ENCODE measurements at places on chromosomes 6 and 20. TPM values are rescaled to one million over a fixed set of nuclear protein-coding genes. Genes with fewer than 3 reads are reported as not detected.
A peak's percentile ranks its signal among the peaks of the same experiment; 100 is the strongest.

- no peak for DNase-seq
Measured at GRCh38 chr6:82959385-82959941, 106.2 kb downstream of the UBE3D start.

GRCh38 chr6:161393839-161394364 is 120.0 kb upstream of the AGPAT4 start:
- peak; percentile 61 for DNase-seq

GRCh38 chr20:3406481-3407039 is 909 bp downstream of the DNAAF9 start:
- DNase-seq, result no peak

GRCh38 chr6:31042806-31043205 is 32.5 kb downstream of the MUC22 start:
- peak; percentile 55 for DNase-seq

DNA sequence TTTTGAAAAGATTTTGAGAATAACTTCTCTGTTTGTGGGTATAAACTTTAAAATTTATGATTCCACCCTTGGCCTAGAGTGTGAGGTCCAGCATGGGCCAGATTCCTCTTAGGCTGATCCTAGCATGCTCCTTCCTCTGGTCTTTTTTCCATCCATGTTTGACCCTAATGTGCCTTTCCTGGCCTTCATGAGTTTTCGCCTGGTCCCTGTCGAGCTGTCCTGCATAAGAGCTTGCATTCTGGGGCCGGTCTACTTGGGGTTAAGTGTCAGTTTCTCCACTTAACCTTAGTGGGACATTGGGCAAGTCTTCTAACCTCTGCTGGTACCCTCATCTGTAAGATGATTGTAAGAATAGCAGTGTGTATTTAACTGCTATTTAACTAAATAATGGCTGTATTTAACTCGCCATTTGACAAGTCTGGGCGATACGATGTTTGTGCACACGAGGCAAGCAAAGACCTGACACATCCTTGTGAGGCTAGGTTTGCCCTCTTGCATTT is 40.7 kb upstream of the TAGAP start:
- no peak for DNase-seq

SLC17A1 gene
- not detected for total RNA-seq

FOXS1 gene
- total RNA-seq, result not detected

DNA sequence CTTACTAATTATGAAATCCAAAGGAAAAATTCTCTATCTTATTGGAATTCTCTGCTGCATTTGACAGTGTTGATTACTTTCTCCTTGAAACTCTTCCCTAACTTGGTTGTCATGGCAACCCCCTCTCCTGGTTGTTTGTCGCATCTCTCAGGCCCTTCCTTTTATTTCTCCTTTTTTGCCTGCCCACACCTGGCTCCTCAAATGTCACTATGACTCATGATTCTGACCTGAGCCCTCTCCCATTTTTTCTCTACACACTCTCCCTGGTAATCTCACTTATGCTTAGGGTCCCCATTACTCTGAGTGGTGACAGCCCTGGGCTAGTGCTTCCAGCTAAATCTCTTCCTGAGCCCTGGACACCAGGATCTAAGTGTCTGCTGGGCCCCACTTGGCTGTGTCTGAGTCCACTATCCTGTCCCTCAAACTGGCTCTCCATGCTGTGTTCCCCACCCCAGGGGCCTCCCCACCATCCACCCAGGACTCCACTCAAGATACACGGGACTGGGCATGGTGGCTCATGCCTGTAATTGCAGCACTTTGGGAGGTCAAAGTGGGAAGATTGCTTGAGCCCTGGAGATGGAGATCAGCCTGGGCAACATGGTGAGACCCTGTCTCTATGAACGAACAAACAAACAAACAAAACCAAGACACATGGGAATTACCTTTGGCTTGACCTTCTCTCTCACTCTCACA is 16.5 kb upstream of the NNAT start:
- DNase-seq, result no peak

GRCh38 chr6:106856227-106856874 is 118.2 kb downstream of the CD24 start:
- DNase-seq, result no peak

- DNase-seq, result no peak
Measured at GRCh38 chr20:10347086-10347880, 86.7 kb downstream of the MKKS start.
